ENCODE measurements at places on chromosomes 16 and 17. TPM values are rescaled to one million over a fixed set of nuclear protein-coding genes. Genes with fewer than 3 reads are reported as not detected.

The EFCAB3 gene
- 0.30 TPM for polyA plus RNA-seq

The SOST gene
- polyA plus RNA-seq, result not detected

The ELOB gene
- 158 TPM for polyA plus RNA-seq

The SSTR5 gene
- not detected for polyA plus RNA-seq

The KRT15 gene
- 0.11 TPM for polyA plus RNA-seq

The NETO2 gene
- 13.8 TPM for polyA plus RNA-seq

The MYH1 gene
- polyA plus RNA-seq, result 12.1 TPM

The C16orf96 gene
- 0.73 TPM for polyA plus RNA-seq

The SPATA32 gene
- polyA plus RNA-seq, result 0.11 TPM

The ADAP2 gene
- 5.1 TPM for polyA plus RNA-seq
